ENCODE measurements at places on chromosomes 5 and 9.

DNA sequence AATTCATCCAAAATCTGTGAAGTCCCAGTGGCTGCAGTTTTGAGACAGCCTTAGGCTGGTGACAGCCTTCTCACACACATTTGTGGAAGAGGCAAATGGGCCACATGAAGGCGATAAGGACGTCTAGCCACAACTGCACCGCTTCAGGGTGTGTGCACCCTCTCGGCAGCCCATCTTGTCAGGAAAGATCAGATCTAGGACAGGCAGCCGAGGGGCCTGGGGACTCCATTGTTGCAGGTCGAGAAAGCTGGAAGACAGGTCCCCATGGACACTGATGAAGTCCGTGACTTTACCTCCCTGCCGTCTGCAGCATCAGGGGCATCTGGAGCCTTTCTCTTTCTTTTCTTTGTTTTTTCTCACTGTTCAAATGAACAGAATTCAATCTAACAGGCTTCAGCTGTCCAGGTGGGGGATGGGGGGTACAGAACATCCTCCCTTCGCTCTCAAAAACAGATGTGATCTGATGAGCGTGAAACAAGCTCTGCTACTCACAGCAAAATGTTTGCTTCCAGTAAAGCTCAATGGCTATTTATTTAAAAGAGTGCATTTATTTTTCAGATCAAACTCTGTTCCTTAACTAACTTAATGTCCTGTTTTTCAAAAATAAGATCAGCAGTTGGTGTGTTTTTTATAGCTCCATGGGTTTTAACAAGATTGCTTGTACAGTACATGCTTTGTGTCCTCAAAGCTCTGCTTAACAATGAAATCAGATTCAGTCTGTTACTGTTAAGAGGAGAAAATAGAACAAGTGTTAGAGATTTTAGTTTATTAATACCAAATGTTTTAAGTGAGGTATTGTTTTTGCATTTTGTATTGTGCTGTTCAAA lies 111.8 kb upstream of the OTULINL start:
- H3K36me3 ChIP-seq, result no peaks in the 10 kb centered on the region
- H3K27me3 ChIP-seq, result no peaks in the 10 kb centered on the region
- no peak overlapping the region for H3K27ac ChIP-seq
- peaks cover 13% of the 10 kb centered on the region for H3K4me1 ChIP-seq
- H3K4me3 ChIP-seq, result no peak overlapping the region
- DNase-seq, result no peak

- H3K27ac ChIP-seq, result no peak overlapping the region
- H3K4me3 ChIP-seq, result no peak overlapping the region
- no peaks in the 10 kb centered on the region for H3K27me3 ChIP-seq
- no peak for DNase-seq
Observed at GRCh38 chr5:136242136-136242535, 49.2 kb upstream of the SMIM32 start.

GRCh38 chr5:140076788-140077187 lies 33.7 kb upstream of the NRG2 start:
- H3K27ac ChIP-seq, result no peak overlapping the region
- no peaks in the 10 kb centered on the region for H3K27me3 ChIP-seq
- no peaks in the 10 kb centered on the region for H3K36me3 ChIP-seq
- no peak overlapping the region for H3K4me3 ChIP-seq
- no peak for DNase-seq

DNA sequence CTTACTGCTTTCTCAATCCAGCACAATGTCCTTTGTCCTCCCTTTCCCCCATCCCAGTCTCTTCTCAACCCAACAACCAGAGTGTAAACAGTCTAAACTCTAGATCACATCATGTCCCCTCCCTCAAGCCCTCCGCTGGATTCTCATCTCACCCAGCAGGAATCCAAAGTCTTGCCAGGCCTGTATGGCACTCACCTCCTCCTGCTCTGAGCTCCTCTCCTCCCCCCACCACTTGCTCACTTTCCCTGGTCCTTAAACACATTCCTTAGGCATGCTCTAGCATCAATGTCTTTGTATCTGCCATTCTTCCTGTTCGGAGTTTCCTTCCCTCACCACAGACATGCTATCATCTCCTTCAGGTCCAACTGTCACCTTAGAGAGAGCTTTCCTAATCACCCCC lies 78.8 kb downstream of the NIPSNAP3B start:
- no peak overlapping the region for H3K4me3 ChIP-seq
- H3K4me1 ChIP-seq, result no peaks in the 10 kb centered on the region
- H3K27ac ChIP-seq, result no peak overlapping the region
- no peaks in the 10 kb centered on the region for H3K27me3 ChIP-seq

GRCh38 chr5:119309326-119309725 lies 46.5 kb upstream of the TNFAIP8 start:
- no peaks in the 10 kb centered on the region for H3K36me3 ChIP-seq
- H3K27me3 ChIP-seq, result no peaks in the 10 kb centered on the region
- DNase-seq, result no peak
- H3K4me3 ChIP-seq, result no peak overlapping the region
- peaks cover 3% of the 10 kb centered on the region for H3K4me1 ChIP-seq

DNA sequence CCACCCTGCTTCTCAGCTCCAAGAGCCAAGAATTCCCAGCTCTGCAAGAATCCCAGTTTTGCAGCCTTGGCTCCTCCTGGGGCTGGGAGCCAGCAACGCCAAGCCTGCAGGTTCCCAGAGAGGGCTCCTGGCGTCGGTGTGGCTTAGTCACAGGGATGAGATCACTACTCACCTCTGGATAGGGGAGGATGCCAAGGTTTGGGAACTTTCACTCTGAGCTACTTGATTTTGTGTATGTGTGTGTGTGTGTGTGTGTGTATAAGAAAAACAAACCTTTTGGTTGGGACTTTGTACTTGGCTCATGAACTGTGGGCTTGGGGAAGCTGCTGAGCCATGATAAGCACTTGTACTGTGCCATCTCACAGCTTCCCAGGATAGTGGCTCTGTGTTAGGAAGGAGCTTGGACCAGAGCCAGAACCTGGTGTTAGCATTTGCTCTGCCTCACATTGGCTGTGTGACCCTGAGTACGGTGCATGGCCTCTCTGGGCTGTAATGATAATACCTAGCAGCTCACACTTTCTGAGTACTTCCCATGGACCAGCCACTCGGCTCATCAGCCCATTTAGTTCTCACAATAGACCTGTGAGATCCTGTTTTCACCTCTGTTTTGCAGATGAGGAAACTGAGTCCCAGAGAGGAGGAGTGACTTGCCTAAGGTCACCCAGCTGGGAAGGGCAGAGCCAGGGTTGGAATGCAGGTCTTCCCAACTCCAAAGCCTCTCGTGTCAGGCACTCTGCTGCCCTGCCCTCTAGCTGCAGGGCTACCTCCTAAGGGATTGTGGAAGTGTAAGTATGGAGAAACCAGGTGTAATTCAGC lies 41.4 kb upstream of the DAB2IP start:
- peaks cover 4% of the 10 kb centered on the region for H3K27me3 ChIP-seq
- H3K27ac ChIP-seq, result no peak overlapping the region
- H3K4me3 ChIP-seq, result no peak overlapping the region
- DNase-seq, result no peak
- no peaks in the 10 kb centered on the region for H3K36me3 ChIP-seq

- no peak overlapping the region for H3K4me3 ChIP-seq
- no peaks in the 10 kb centered on the region for H3K27me3 ChIP-seq
- no peak for DNase-seq
- no peak overlapping the region for H3K27ac ChIP-seq
- peaks cover 7% of the 10 kb centered on the region for H3K4me1 ChIP-seq
Observed at GRCh38 chr9:93826209-93826608, 128.9 kb downstream of the BARX1 start.

GRCh38 chr5:142508591-142508990 lies 177.3 kb downstream of the FGF1 start:
- no peaks in the 10 kb centered on the region for H3K36me3 ChIP-seq
- peaks cover 4% of the 10 kb centered on the region for H3K4me1 ChIP-seq
- H3K4me3 ChIP-seq, result no peak overlapping the region
- no peak overlapping the region for H3K27ac ChIP-seq

- no peaks in the 10 kb centered on the region for H3K4me1 ChIP-seq
- no peak for DNase-seq
- H3K27ac ChIP-seq, result no peak overlapping the region
- no peak overlapping the region for H3K4me3 ChIP-seq
- no peaks in the 10 kb centered on the region for H3K36me3 ChIP-seq
Observed at GRCh38 chr9:114662081-114662989, 4.7 kb upstream of the TEX53 start.

DNA sequence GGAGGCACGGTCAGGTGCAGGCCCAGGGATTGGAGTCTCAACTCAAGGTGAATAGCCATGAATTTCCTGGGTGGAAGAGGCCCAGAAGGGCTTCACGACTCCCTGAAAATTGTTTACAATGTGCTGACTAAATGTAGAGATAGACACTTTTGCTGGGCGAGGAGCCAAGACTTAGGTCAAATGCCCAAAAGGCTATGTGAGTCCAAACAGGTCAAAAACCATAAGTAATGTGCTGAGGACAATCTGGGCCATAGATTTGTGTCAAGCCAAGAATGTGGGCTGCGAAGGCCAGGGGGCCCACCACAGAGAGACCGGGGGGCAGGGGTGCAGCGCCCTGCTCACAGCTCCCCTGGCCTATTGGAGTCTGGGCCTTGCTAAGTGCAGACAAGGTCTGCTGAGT lies 197.8 kb downstream of the HSPA4 start:
- no peaks in the 10 kb centered on the region for H3K27me3 ChIP-seq
- H3K36me3 ChIP-seq, result no peaks in the 10 kb centered on the region
- no peak overlapping the region for H3K27ac ChIP-seq
- H3K4me3 ChIP-seq, result no peak overlapping the region

- no peaks in the 10 kb centered on the region for H3K27me3 ChIP-seq
- no peak overlapping the region for H3K27ac ChIP-seq
- H3K36me3 ChIP-seq, result no peaks in the 10 kb centered on the region
- DNase-seq, result no peak
Observed at GRCh38 chr9:4815381-4815956, 22.7 kb downstream of the RCL1 start.

- H3K4me3 ChIP-seq, result no peak overlapping the region
- no peak for DNase-seq
- no peak overlapping the region for H3K27ac ChIP-seq
- peaks cover 33% of the 10 kb centered on the region for H3K36me3 ChIP-seq
Observed at GRCh38 chr5:149002761-149003689, 59.8 kb downstream of the SH3TC2 start.

GRCh38 chr5:119708076-119708790 lies 78.9 kb downstream of the FAM170A start:
- no peaks in the 10 kb centered on the region for H3K27me3 ChIP-seq
- H3K4me3 ChIP-seq, result no peak overlapping the region
- DNase-seq, result no peak
- no peaks in the 10 kb centered on the region for H3K4me1 ChIP-seq
- no peak overlapping the region for H3K27ac ChIP-seq

DNA sequence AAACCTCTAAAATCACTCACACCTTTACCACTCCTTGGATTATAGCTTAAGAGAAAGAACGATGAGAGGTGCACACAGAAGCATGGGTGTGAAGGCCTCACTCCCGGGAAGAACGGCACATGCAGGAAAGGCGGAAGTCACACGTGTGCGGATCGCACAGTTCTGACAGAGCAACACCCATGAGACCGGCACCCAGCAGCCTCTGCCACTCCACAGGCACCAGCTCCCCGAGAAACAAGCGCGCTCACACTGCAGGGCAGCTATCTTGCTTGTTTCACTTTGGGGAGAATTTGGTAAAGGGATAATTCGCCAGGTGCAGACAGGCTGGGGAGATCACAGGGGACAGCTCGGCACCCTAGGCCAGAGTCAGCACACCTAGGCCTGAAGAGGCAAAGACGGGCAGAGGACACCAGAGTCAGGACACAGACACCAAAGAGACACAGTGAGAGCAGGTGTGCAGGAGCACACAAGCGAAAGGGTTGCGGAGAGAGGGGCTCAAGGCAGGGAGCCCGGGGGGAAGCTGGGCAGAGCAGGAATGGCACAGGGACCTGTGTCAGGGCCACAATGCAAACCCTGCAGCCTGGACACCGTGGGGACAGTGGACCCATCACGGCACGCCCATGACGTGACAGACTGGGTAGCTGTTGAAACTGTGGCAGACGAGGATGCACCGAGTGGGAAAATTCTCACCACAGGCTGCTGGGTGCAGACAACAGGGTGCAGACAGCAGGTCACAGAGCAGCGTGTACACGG lies 81.7 kb downstream of the CAMSAP1 start:
- H3K36me3 ChIP-seq, result peaks cover 3% of the 10 kb centered on the region
- no peaks in the 10 kb centered on the region for H3K4me1 ChIP-seq
- DNase-seq, result no peak
- no peak overlapping the region for H3K4me3 ChIP-seq
- no peak overlapping the region for H3K27ac ChIP-seq
- H3K27me3 ChIP-seq, result no peaks in the 10 kb centered on the region

DNA sequence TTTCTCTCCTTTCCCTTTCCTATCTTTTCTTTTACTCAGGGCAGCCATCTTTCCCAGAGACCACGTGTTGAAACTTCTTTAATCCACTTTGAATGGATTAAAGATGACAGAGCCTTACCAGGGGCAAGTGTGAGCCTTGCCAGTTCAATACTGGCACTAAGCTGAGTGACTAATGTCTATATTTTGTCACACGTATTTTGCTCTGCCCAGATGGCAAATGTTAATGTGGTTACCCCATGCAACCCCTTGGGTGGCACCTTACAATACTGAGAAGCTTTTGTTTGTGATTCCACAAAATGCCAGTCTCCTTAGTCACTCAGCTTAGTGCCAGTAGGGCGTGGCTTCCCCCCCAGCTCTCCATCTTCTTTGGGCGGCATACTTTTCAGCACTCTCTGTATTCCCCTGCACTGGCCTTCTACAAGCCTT lies 24.8 kb downstream of the ANXA1 start:
- H3K4me1 ChIP-seq, result peaks cover 40% of the 10 kb centered on the region
- no peaks in the 10 kb centered on the region for H3K27me3 ChIP-seq
- peak overlapping the region; percentile 66 for H3K27ac ChIP-seq
- H3K36me3 ChIP-seq, result no peaks in the 10 kb centered on the region

- no peaks in the 10 kb centered on the region for H3K4me1 ChIP-seq
- H3K4me3 ChIP-seq, result no peak overlapping the region
- H3K27ac ChIP-seq, result no peak overlapping the region
- no peaks in the 10 kb centered on the region for H3K27me3 ChIP-seq
Observed at GRCh38 chr5:115686738-115687074, 60.9 kb upstream of the TMED7 start.

- no peak for DNase-seq
- no peaks in the 10 kb centered on the region for H3K27me3 ChIP-seq
- no peak overlapping the region for H3K4me3 ChIP-seq
Observed at GRCh38 chr9:70573308-70573707, 158.9 kb upstream of the KLF9 start.

GRCh38 chr5:103458497-103459040 lies 104.0 kb downstream of the NUDT12 start:
- H3K36me3 ChIP-seq, result no peaks in the 10 kb centered on the region
- DNase-seq, result no peak

DNA sequence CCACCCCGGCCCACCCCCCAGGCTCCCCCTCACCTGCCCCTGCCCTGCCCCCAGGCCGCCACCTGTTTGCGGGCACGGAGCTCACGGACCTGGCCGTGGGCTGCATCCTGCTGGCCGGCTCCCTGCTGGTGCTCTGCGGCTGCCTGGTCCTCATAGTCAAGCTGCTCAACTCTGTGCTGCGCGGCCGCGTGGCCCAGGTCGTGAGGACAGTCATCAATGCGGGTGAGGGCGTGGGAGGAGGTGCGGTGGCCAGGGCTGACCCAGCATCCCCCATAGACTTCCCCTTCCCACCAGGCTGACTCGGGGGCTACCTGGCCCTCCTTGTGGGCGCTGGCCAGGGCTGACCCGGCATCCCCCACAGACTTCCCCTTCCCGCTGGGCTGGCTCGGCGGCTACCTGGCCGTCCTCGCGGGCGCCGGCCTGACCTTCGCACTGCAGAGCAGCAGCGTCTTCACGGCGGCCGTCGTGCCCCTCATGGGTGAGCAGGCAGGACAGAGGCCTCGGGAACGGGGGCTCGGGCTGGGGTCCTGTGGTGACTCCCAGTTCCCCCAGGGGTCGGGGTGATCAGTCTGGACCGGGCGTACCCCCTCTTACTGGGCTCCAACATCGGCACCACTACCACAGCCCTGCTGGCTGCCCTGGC lies 3.5 kb downstream of the SLC34A3 start:
- no peak overlapping the region for H3K4me3 ChIP-seq
- no peaks in the 10 kb centered on the region for H3K4me1 ChIP-seq
- no peak for DNase-seq

Data from tibial nerve (tissue), 4 donors.